ENCODE measurements at places on chromosomes 5 and 9.

GRCh38 chr5:16886366-16886736, 49.7 kb downstream of the MYO10 start:
- DNase-seq, result no peak

GRCh38 chr5:80963966-80964481, 3.9 kb downstream of the RASGRF2 start:
- no peak for DNase-seq

GRCh38 chr9:14366076-14366475, 52.1 kb upstream of the NFIB start:
- no peak for DNase-seq

- no peak for DNase-seq
These were observed 92.8 kb upstream of the SLCO6A1 start for GRCh38 chr5:102591650-102592049.

DNA sequence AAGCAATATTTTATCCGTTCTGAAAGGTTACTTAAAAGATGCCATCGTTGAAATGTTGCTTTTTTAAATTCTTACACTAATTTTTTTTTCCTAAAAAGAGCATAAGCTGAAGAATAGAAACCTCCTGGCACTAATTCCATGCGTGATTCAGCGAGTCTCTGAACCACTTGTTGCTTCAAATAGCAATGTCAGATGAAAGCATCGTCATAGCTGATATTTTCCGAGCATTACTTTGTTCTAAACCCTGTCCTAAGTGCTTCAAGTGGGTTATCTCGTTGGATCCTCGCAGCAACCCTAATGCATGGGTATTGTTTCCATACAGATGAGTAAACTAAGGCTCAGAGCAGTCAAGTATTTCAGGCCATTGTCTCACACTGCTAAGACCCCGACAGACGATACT, 79.7 kb downstream of the CDH6 start:
- no peak for DNase-seq

DNA sequence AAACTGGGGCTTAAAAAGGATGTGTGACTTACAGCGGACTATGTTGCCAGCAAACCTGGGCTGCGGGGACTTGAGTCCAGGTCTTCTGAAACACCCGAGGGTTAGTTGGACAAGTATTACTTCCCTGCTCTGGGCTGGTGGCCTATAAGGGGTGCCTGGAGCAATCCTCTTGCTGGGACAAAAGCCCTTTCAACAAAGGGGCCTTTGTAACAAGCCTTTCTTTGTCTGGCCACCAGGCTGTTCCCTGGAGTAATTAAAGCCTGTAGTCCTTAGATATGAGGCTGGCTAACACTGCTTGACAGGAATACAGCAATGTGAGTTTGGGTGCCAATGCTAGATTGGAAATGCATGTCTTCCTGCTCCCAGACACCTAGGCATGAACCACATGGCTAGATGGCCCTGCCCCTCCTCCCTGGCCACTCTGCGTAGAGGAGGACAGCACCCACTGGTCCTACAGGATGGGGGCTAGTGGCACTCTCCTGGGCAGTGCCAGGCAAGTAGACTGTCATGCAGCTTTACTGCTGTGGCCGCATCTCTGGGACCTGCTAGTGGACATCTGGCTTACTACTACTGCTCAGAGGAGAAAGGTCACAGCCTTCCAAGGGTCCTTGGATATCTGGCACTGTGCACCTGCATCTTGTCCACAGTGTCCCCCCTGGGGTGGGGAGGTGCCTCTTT, 343.1 kb downstream of the ZSWIM6 start:
- no peak for DNase-seq

GRCh38 chr9:82457298-82457697, 468.7 kb downstream of the SPATA31D1 start:
- no peak for DNase-seq

DNA sequence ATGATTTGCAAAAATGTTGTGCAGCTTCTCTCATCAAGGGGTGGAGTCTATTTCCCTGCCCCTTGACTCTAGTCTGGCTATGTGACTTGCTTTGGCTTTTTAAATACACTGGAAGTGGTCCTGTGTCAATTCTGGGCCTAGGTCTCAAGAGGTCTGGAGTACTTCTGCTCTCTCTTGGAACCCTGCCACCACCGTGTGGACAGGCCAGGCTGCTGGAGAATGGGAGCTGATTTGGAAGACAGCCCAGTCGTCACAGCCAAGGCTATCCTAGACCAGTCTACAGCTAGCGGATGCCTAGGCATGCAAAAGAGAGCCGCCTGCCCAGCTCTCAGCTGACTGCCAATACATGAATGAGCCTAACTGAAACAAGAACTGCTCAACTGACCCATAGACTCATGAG, 56.7 kb upstream of the CLINT1 start:
- no peak for DNase-seq

GRCh38 chr9:108108852-108109448, 619.4 kb upstream of the KLF4 start:
- no peak for DNase-seq

GRCh38 chr9:99895510-99895909, 10.9 kb upstream of the STX17 start:
- DNase-seq, result no peak

GRCh38 chr9:129667850-129668249, 2.4 kb downstream of the PRRX2 start:
- no peak for DNase-seq

DNA sequence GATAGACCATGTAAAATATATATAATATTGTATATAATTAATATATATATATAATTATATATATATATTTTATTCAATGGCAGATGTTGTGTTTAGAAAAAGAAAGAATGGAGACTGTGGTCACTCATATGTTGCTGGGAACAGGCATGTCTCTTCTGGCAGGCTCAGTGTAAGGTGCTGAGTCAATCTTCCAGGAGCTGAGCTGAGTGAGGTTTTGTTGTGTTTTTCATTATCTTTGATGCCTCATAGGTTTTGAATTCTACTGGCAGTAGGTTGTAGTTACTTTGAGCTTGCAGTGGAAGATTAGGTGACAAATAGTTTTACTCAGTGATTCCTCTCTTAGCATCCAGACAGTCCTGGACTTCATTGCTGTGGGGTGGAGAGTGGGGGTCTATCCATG, 561.3 kb downstream of the IRX1 start:
- no peak for DNase-seq

DNA sequence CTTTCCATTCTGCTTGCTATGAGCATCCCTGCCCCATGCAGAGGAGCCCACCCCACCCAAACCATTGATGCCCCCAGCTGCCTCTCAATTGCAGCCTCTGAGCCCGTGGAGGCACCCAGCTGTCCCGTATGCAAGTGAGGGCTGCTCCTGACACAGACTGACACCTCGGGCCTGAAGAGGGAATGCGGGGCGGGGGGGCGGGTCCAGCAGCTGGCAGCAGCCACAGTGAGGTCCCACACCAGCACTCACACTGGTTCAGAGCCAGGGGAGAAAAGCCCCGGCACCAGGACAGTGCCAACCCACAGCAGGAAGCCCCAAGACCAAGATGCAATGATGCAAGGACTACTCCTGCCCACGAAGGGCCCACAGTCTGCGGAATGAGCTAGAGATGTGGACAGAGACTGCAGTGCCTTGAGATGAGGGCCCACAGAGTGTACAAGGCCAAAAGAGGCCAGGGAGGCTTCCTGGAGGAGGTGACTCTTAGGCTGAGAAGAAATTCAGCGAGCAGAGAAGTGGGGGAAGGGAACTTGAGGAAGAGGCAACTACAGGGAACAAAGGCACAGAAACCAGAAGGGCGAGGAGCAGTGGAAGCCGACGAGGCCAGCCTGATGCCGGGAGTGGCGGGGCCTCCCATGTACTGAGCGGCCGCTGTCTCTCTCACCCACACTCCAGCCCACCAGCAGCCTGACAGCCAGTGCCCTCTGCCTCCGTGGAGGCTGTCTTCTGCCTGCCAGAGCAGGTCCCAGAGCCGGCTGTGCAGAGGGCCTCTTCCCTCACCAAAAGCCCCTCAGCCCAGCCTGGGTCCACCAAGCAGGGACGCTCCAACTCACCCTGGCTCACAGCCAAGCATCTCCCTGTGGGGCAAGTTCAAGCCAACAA, 9.2 kb downstream of the EEIG1 start:
- no peak for DNase-seq

GRCh38 chr9:120856700-120857099, 14.0 kb upstream of the PSMD5 start:
- no peak for DNase-seq

- DNase-seq, result peak; percentile 19
These were observed 283.3 kb upstream of the TUT7 start for GRCh38 chr9:86637515-86637914.

DNA sequence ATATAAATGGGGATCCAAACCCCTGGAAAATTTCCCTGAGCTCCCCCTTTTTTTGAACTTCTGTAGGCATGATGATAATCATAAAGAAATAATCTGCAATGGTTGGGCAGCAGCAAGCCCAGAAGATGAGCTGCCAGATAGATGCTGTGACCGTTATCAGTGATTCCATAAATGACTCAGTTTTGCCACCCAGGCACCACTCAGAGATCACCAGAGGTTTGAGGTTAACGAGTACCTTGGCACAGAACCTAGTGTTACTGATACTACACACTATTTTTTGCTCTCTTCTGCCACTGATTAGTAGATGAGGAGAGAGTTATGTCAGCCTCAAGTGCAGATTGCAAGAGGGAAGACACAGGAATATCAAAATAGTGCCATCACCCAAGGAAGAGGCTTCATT, 199.3 kb upstream of the PTGER4 start:
- no peak for DNase-seq

DNA sequence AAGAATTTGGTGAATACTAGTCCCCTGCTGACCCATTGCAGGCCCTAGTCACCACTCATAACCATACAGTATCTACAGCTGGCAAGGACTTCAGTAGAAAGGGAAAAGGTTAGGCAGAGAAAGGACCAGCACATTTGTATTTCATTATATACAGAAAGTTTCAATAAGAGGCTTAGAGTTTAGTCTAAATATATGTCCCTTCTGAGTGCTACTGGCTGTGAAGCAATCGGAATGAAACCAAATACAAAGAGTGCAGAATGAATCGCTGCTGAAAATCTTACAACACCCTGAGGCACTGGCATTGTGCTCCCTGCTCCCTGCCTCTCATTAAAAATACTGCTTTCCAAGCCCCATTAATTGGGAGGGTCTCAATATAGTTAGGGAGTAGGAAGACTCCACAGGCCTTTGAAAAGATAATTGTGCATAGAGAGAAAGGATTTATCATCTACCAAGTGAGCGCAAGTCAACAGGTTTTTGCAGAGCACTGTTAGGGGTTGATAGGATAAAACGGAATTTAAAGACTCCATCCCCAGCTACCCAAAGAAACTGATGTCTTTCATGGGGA, 110.8 kb downstream of the SLC1A3 start:
- no peak for DNase-seq

Data from activated CD8-positive, alpha-beta memory T cell treated with anti-CD3 and anti-CD28 coated beads for 48 hours (primary cell).